ENCODE measurements at places on chromosomes 5 and 9.

- DNase-seq, result no peak
Observed at GRCh38 chr5:124865066-124865465, 118.6 kb upstream of the ZNF608 start.

DNA sequence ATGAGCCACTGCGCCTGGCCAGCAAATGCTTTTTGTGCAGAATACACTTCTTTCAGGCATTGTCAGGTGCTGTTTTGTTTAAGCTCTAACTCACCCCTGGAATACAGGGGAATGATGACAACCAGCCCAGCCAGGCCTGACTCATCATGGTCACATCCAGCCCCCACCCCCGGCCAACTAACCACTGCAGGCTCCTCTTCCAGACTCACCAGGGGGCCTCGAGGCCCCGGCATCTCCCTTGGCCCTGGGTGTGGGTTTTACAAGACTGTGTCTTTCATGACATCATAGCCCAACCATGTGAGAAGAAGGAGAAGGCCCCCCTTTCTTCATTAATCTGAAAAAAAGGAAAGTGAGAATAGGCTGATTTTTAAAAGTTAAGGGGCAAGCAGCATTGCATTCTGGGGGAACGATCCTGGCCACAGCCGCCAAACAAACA is 35.5 kb downstream of the OLFML2A start:
- DNase-seq, result no peak

DNA sequence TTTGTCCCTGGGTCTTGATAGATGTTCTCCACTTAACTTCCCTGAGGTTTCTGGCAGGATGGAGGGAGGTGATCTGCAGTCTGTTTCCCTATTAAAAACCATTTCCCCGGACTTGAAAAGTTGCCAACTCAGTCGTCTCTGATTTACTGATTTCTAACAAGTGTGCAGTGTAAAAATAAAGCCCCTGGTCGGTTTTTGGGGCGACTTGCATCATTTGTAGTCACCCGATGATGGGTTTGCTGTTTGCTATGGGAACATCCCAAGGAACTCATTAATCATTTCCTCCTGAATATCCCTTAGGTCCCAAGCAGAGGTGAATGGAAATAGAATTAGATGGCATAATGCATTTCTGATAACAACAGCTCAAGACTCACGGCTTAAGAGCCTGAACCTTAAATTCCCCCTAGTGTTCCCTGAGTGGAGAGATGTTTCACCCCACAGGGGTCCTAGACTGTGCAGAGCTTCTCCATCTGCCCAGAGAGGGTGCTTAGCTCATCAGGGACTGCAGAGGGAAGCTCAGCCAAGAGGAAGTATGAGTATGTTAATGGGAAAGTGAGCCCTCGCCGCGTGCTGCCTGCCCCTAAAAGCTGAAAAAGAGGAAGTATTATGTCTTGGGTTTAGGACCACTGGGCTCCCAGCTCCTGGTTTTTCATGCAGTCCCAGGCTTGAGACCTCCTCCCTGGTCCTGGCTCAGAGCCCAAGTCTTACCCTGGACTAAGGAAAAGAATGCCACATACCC is 115.1 kb upstream of the DAP start:
- DNase-seq, result no peak

GRCh38 chr9:15738011-15738410 is 185.2 kb downstream of the CCDC171 start:
- DNase-seq, result no peak

DNA sequence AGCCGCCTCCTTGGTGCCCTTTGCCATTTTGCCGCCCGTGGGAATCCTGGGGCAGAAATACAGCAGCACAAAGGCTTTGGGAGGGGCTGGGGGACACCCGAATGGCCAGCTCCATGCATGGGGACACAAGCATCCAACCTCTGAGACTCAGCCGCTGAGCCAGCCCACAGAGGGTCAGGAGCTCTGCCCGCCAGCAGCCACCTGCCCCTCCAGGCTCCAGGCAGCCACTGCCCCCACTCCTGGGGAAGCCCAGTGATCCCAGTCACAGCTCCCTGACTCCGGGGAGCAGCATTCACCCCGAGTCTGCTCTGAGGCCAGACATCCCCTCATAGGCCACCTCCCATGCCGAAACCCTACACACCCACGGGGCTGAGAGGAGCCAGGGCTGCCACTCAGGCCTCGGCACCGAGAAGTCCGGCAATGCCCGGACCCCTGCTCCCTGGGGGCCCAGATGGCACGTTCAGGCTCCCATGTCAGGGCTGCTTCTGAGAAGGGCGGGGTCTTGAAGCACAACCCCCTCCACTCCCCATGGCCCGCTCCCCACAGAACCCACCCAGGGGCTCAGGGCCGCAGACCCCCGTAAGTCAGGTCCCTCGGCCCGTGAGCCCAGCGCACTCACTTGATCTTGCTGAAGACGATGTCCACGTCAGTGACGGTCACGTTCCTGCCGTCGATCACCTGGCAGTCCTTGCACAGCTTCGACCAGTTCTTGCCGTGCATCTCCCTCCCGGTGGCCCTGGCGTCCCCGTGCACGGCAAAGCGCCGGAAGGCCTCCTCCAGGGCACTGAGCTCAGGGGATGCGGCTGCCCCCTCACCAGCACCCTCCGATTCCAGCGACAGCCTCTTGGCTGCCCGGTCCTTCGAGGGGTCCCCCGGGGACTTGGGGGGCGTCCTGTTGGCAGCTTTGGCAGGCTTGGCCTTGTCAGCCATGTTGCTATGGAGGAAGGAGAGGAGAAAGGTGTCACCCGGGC is 15.7 kb downstream of the TPPP start:
- DNase-seq, result no peak

GRCh38 chr5:122036326-122036725 is 41.7 kb downstream of the LOX start:
- no peak for DNase-seq

DNA sequence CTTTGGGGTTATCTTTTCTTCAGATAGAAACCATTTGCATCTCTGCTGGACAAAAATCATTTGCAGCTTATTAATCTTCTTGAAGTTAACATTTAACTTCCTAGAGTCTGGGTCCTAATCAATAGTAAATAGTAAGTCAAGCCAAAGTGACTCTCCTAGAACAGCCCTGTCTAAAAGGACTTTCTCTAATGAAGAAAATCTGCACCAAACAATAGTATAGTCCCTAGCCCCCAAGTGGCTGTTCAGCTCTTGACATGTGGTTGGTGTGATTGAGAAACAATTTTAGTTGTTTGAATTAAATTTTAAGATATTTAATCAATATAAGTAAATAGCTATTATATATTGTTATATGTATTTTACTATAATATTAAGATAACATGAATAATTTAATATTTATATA is 64.6 kb upstream of the SHB start:
- no peak for DNase-seq

GRCh38 chr5:172086194-172086975 is 79.9 kb upstream of the FBXW11 start:
- DNase-seq, result no peak

- no peak for DNase-seq
Observed at GRCh38 chr5:172637110-172637580, 3.9 kb upstream of the NEURL1B start.

GRCh38 chr5:111834926-111835599 is 78.1 kb upstream of the NREP start:
- no peak for DNase-seq

GRCh38 chr9:33620738-33621439 is 96.8 kb downstream of the ANKRD18B start:
- DNase-seq, result no peak

- DNase-seq, result no peak
Observed at GRCh38 chr5:107812570-107813141, 141.9 kb upstream of the EFNA5 start.

DNA sequence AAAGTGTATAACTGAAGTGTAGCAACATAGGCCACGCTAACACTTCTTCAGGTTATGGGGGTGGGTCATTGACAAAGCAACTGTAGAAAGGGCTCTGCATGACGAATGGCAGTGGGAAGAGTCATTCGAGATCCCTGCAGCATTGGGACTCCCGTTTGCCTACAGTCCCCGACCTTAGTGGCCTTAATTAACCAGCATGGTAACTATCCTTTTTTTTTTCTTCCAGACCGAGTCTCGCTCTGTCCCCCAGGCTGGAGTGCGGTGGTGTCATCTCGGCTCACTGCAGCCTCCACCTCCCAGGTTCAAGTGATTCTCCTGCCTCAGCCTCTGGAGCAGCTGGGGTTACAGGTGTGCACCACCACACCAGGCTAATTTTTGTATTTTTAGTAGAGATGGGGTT is 14.2 kb upstream of the CMBL start:
- DNase-seq, result no peak

DNA sequence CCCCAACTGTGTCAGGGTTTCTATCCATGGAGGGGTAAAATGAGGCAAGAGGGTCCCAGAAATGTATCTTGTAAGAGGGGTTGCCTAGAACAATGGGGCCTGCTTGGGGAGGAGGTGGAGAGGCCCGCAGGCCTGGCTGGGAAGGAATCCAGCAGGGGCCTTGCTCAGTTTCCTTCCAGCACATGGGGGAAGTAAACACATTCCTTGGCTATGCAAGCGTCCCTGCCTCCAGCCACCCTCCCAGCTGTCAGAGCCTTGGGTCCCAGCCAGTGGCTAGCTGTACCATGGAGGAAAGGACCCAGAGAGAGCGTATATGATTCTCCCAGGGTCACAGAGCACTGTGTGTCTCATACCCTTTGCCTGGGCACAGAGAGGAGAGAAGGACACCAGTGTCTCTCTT is 71.1 kb upstream of the IL17B start:
- DNase-seq, result no peak

- no peak for DNase-seq
Observed at GRCh38 chr5:135446206-135446605, 942 bp downstream of the DCANP1 start.

DNA sequence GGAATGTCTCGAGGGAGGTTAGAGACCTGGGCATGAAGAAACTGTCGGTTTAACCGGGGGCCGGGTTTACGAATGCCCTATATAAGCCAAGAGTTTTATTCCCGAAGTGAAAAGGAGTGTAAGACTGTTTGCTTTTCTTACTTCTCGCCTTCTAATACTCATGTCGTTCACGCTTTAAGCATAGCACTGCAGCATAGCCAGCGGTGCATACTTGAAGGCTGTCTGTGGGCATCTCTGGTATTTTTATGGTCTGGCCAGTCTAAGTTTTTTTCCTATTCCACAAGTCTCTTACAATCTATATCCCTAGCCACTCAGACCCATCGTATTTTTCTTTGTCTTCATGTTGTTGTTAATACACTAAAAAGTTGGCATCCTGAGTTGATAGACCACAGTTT is 1.2 kb downstream of the UHRF2 start:
- no peak for DNase-seq

DNA sequence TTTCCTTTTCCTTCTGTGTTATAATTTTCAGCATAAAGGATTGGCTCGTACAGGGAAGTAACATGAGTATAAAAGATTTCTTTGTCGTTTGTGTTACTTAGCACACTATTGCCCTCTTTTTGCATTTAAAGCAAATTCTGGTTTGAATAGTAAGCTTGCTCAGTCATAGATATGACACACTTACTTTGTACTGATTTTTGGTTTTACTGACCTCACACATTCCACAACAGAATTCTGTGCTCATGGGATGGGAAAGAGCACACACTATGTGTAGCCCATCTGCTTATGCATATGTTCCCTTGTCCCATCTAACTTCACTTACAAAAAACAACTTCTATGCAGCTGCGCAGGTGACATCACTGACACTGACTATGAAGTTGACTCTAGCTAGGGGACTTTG is 111.9 kb upstream of the MTAP start:
- no peak for DNase-seq

DNA sequence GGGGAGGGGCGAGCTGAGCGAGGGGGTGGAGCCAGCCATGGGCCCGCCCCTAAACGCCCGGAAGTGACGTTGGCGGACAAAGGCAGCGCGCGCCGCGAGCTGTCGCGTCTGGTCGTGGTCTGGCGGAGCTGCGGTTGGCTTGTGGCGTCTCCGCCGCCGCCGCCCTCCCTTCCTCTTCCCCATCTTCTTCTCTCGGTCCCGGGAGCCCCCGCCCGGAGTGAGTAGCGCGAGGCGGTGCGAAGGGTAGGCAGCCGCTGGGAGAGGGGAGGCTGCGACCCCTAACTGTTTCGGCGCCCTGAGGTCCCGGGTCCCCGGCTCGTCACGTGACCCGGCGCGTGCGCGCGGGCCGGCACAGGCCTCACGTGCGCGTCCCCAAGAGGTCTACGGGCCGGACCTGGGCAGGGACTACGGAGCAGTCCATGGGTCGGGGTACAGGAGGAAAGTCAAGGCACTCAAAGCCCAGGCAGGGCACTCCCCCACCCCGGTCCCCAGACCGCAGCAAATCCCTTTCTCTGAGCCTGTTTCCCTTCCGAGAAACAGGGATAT is at the start of gene NTMT1:
Gene NTMT1 (plus strand): TSS at position 85 of the 546 bp plus-strand sequence. CDS start 6,541 bp downstream, outside the sequence.
- DNase-seq, result peak; percentile 90

DNA sequence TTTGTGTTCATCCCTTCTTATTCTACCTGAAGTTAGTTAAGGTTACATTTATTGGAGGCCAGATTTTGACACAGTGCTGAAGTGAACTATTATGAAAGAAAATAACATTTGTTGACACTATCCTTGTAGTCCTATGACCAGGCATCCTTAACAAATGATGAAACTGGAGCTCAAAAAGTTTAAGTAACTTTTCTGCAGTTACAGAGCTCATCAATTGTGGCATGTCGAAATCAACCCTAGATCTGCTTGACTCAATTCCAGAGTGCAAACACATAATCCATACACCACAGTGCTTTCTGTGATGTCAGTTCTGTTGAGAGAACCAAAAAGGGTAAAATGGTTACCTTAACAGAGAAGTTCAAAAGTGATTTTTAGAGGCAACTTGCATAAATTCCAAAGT is 28.6 kb downstream of the KCNN2 start:
- DNase-seq, result no peak

DNA sequence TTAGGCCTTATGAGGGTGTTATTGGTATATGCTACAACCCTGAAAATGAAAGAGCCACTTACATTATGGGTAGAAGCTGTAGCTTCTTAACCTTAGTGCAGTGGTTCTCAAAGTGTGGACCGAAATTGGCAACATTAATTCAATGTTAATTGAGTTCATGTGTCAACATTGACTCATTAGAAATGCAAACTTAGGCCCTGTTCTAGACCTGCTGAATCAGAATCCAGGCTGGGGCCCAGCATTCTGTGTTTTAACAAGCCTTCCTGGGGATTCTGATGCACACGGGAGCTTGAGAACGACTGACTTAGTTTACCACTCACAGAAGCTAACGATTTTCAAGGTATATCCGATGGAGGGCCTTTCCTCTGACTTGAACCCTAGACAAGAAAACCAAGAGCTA is 7.3 kb downstream of the VLDLR start:
- DNase-seq, result no peak
